GM12878 (cell line): ENCODE measurements at places on chromosomes 7 and 10. TPM values are rescaled to one million over a fixed set of nuclear protein-coding genes. Genes with fewer than 3 reads are reported as not detected.

KLF14 gene
- polyA plus RNA-seq, result not detected in 2 replicates

ADAP1 gene
- polyA plus RNA-seq, result 4.2 and 6.7 TPM in 2 replicates

DNA sequence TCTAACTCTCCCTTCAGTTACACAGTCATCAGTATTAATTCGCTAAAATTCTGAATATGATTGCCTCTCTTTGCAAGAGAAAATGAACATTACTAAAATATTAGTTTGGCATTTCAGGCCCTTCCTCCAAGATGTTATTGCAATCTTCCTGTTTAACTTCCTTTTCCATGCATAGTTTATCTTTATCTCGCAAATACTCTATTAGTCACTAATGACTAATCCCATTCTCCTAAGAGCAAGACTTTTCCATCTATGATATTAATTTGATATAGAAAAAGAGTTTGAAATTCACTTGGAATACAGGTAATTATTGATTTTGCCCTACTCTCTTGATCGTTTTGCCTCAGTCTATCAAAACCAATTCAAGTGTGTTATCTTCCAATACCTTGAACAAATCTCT, 41.8 kb upstream of the SEMA3A start:
- H3K27me3 ChIP-seq, result no peaks in the 10 kb centered on the region
- H3K4me3 ChIP-seq, result no peak overlapping the region

DNA sequence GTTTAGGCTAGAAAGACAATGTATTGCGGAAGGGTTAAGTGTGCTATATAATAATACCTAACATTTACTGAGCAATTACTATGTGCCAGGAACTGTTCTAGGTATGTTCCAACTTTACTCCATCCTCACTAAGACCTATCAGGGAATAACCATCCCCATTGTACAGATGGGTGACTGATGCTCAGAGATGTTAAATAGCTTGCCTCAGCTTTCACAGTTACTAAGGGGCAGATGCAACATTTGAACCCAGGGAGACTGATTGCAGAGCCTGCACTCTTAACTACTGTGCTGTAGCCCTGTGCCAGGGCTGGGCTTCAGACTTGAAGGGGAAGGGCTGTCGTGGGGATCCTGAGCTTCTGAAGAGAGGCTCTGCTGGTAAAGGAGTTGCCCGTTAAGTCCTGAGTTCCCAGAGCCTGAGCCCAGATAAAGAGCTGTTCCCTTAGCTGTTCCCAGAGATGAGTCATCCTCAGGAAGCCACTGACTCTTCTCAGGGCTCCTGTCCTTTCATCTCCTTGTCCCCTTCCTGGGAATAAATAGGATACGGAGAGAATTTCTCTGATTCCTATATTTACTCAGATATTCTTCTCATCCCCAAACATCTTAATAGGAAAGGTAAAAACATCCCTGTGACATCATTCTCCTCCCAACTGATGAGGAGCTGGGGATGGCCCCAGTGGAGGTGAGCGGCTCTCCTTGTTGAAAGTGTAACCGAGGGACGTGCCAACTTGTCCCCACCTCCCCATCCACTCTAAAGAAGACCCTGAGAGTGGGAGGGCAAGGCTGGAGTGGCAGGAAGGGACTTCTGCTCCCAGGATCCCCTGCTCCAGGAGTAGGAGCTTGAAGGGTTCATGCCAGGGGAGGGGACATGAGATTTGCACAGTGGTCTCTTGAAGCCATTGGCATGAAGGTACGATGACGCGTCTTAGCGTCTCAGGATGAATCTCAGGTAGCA, 28.0 kb upstream of the HABP2 start:
- H3K4me1 ChIP-seq, result no peaks in the 10 kb centered on the region
- H3K27me3 ChIP-seq, result no peaks in the 10 kb centered on the region
- H3K4me3 ChIP-seq, result no peak overlapping the region
- no peak for DNase-seq

GRCh38 chr7:36090976-36091873, 61.8 kb upstream of the EEPD1 start:
- DNase-seq, result no peak
- H3K27me3 ChIP-seq, result no peaks in the 10 kb centered on the region; the same call in 1 of the 2 replicates
- no peak overlapping the region for H3K4me3 ChIP-seq
- H3K27ac ChIP-seq, result no peak overlapping the region
- no peaks in the 10 kb centered on the region for H3K36me3 ChIP-seq

DNA sequence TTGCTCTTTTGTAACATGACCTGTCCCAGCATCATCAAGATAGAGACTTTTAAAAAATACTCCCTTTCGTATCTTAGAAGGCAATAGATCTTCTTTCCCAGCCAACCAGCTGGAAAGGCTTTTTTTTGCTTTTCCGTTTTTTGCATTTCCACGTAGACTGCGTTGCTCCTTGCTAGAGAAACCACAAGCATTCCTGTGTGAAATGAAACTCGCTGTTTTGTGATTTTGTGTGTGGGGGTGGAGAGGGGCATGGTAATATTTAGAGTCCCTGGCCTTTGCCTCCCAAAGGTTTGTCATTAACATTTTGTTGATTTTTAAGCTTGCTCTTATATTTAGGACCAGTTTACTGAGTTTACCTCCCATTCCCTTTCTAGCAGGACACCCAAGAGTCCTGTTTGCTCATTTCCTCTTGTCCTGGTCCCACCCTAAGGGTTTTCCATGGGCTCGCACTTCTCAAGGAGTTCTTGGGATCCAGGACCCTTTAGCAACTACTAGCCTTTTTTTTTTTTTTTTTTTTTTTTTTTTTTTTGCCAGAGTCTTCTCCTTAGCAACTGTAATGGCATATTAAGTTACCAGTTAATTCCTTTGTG, 243.6 kb downstream of the BICC1 start:
- H3K4me1 ChIP-seq, result no peaks in the 10 kb centered on the region
- H3K36me3 ChIP-seq, result no peaks in the 10 kb centered on the region
- no peak overlapping the region for H3K4me3 ChIP-seq
- no peak for DNase-seq
- H3K27me3 ChIP-seq, result no peaks in the 10 kb centered on the region

DNA sequence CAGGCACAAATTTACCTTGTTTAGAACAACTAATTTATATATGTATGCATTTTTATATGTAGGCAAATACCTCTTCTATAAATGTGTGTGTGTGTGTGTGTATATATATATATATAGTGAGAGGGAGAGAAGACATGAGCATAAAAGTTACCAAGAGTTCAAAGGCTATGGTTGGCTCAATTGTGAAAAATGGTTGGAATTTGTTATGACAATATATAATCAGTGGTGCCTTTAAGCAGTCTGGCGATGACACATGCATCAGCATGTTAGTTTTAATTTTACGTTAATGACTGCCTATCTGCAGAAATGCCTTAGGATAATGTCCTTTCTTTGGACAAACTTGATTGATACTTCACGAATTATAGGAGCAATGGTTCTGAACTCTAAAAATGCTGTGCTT, 980.8 kb upstream of the LRRTM3 start:
- H3K27ac ChIP-seq, result no peak overlapping the region
- DNase-seq, result no peak
- no peak overlapping the region for H3K4me3 ChIP-seq
- no peaks in the 10 kb centered on the region for H3K27me3 ChIP-seq
- H3K4me1 ChIP-seq, result no peaks in the 10 kb centered on the region

ATP5F1C gene
- polyA plus RNA-seq, result 544 and 547 TPM in 2 replicates

GRCh38 chr7:14687777-14688176, 214.8 kb downstream of the DGKB start:
- no peak overlapping the region for H3K27ac ChIP-seq
- H3K4me1 ChIP-seq, result no peaks in the 10 kb centered on the region
- no peaks in the 10 kb centered on the region for H3K36me3 ChIP-seq
- H3K27me3 ChIP-seq, result no peaks in the 10 kb centered on the region
- no peak for DNase-seq
- no peak overlapping the region for H3K4me3 ChIP-seq

DNA sequence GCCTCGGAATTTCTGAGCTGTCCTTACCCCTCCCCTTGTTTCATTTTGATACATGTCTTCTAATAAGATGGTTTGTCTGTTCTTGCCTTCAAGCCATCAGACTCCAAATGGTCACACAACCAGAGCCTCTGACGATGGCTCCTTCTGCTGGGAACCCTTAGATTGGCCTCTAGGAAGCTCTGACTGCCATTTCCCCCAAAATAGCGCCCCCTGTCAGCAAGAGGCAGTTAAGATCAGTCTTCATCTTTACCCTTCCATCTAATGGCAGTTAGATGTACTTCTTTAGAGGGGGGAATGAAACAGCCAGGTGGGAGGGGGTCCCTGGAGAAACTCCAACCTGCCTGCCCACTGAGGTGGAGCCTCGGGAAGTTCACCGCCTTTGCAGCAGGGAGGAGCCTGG, 85.8 kb upstream of the GPR22 start:
- H3K27me3 ChIP-seq, result no peaks in the 10 kb centered on the region
- H3K4me3 ChIP-seq, result no peak overlapping the region
- no peak overlapping the region for H3K27ac ChIP-seq

GRCh38 chr7:20737840-20738448, 48.7 kb downstream of the SP8 start:
- DNase-seq, result no peak
- no peaks in the 10 kb centered on the region for H3K36me3 ChIP-seq
- H3K27ac ChIP-seq, result no peak overlapping the region

- peak overlapping the region; percentile 71 for H3K4me3 ChIP-seq
- H3K4me1 ChIP-seq, result peaks cover 15% of the 10 kb centered on the region; the same call in 1 of the 2 replicates
- H3K36me3 ChIP-seq, result no peaks in the 10 kb centered on the region
- no peaks in the 10 kb centered on the region for H3K27me3 ChIP-seq
- peak overlapping the region; percentile 82 for H3K27ac ChIP-seq
These were observed 106.7 kb downstream of the SNX10 start for GRCh38 chr7:26398427-26398755.

NKX1-2 gene
- polyA plus RNA-seq, result not detected in 2 replicates

PAX2 gene
- not detected in 2 replicates for polyA plus RNA-seq

MUC12 gene
- polyA plus RNA-seq, result 3.5 and 4.3 TPM in 2 replicates
